LHCN-M2 (cell line): ENCODE measurements at places on chromosomes 6 and 20. TPM values are rescaled to one million over a fixed set of nuclear protein-coding genes. Genes with fewer than 3 reads are reported as not detected.

- DNase-seq = no peak
These were observed 34.1 kb downstream of the ARHGAP18 start for GRCh38 chr6:129675669-129676472.

Gene RPP40
- total RNA-seq = 38.6 and 53.4 TPM in 2 replicates

DNA sequence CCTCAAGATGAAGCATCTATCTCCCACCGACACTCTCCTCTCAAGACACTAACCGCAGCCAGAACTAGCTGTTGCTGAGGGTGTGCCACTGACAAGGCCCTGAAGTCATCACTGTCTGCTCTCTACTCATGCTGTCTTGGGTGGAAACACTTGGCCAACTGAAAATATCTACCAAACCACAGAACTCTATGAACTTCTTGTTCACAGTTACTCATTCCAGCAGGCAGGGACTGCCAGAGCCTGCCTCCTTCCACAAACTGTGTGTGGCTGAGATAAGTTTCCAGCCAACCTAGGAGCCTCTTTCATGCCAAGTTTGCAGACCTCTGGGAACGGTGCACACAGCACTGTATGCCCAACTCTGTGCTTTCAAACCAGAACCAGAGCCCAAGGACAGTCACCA, 45.5 kb upstream of the NXT1 start:
- DNase-seq = peak; percentile 62

GRCh38 chr6:146913842-146914488, 290.3 kb upstream of the STXBP5 start:
- peak; percentile 99 for DNase-seq

Gene CRISP2
- total RNA-seq = not detected in 2 replicates

- no peak for DNase-seq
These were observed 560.6 kb downstream of the COL12A1 start for GRCh38 chr6:74645108-74645849.

- DNase-seq = no peak
These were observed 269.6 kb downstream of the GRIK2 start for GRCh38 chr6:101663100-101663499.
